Adrenal gland (tissue), 19 donors: ENCODE measurements at places on chromosomes 5 and 9. TPM values are rescaled to one million over a fixed set of nuclear protein-coding genes. Genes with fewer than 3 reads are reported as not detected.

- no peak for DNase-seq
- H3K27me3 ChIP-seq, result no peaks in the 10 kb centered on the region
- H3K36me3 ChIP-seq, result no peaks in the 10 kb centered on the region
- H3K4me1 ChIP-seq, result no peaks in the 10 kb centered on the region
- no peak overlapping the region for H3K27ac ChIP-seq
- no peak overlapping the region for H3K4me3 ChIP-seq
These were observed 9.2 kb downstream of the SPINK4 start for GRCh38 chr9:33249087-33249658.

GRCh38 chr9:99565203-99565602, 256.5 kb upstream of the NR4A3 start:
- H3K36me3 ChIP-seq, result no peaks in the 10 kb centered on the region
- no peak overlapping the region for H3K4me3 ChIP-seq
- H3K27ac ChIP-seq, result no peak overlapping the region
- H3K27me3 ChIP-seq, result no peaks in the 10 kb centered on the region
- H3K4me1 ChIP-seq, result no peaks in the 10 kb centered on the region

GRCh38 chr5:171789353-171789752, 3.7 kb downstream of the SMIM23 start:
- H3K27ac ChIP-seq, result no peak overlapping the region
- no peak overlapping the region for H3K4me3 ChIP-seq
- H3K4me1 ChIP-seq, result no peaks in the 10 kb centered on the region
- no peaks in the 10 kb centered on the region for H3K27me3 ChIP-seq

FCHO2 gene
- total RNA-seq, result 25.8 TPM

C5 gene
- 3.0 TPM for total RNA-seq

- no peaks in the 10 kb centered on the region for H3K27me3 ChIP-seq
- no peaks in the 10 kb centered on the region for H3K36me3 ChIP-seq
- no peak overlapping the region for H3K27ac ChIP-seq
- no peak for DNase-seq
These were observed 16.6 kb upstream of the MEGF9 start for GRCh38 chr9:120730654-120731514.

FCN2 gene
- 69.8 TPM for total RNA-seq

DMGDH gene
- 8.9 TPM for total RNA-seq

DNA sequence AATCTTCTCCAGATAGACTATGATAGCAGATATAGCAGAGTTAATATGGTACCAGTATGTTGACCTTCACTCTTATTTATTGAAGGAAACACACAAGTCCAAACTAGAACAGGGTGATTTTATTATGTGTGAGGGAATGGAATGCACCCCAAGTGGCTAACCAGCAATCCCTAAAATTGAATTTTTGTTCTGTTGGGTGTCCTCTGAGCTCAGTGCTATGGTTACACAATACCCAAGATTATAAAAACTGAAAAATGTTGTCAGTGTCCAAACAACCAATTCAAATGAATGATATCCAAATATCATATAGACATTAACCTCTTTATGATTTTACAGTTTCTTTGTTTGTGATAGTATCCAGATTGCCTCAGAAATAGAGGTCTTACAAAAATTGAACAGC, 60.9 kb downstream of the NNT start:
- H3K4me3 ChIP-seq, result no peak overlapping the region
- no peaks in the 10 kb centered on the region for H3K27me3 ChIP-seq
- no peak for DNase-seq
- peaks cover 9% of the 10 kb centered on the region for H3K36me3 ChIP-seq
- no peak overlapping the region for H3K27ac ChIP-seq

NFIB gene
- 84.1 TPM for total RNA-seq

- no peaks in the 10 kb centered on the region for H3K36me3 ChIP-seq
- peaks cover 6% of the 10 kb centered on the region for H3K27me3 ChIP-seq
- no peak overlapping the region for H3K4me3 ChIP-seq
- H3K27ac ChIP-seq, result no peak overlapping the region
- H3K4me1 ChIP-seq, result no peaks in the 10 kb centered on the region
- DNase-seq, result peak; percentile 37
These were observed 20.8 kb downstream of the SV2C start for GRCh38 chr5:76104027-76104426.

GADD45G gene
- 132 TPM for total RNA-seq

LCN10 gene
- total RNA-seq, result not detected

DNA sequence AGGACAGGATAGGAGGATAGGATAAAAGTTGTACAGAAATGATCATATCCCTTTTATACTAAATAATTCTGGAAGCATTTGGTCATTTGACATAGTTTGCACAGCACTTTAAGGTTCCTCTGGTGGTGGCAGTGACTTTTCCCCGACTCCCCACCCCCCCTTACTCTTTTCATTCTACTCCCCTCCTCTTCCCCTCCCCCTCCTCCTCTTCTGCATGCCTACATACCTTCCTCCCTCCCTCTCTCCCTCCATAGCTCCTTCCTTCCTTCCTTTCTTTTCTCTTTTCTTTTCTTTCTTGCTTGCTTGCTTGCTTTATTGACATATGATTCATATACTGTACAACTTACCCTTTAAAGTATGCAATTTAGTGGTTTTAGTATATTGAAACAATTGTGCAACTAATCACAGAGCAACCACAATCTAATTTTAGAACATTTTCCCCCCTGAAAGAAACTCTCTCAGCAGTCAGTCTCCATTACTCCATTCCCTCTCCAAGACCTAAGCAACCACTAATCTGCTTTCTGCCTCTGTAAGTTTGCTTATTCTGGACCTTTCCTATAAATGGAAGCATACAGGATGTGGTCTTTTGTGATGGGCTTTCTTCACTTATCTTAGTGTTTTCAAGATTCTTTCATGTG, 159.0 kb downstream of the HACD4 start:
- H3K27ac ChIP-seq, result no peak overlapping the region
- no peaks in the 10 kb centered on the region for H3K36me3 ChIP-seq
- no peak for DNase-seq
- H3K27me3 ChIP-seq, result no peaks in the 10 kb centered on the region

PRRX2 gene
- total RNA-seq, result 1.7 TPM

DNA sequence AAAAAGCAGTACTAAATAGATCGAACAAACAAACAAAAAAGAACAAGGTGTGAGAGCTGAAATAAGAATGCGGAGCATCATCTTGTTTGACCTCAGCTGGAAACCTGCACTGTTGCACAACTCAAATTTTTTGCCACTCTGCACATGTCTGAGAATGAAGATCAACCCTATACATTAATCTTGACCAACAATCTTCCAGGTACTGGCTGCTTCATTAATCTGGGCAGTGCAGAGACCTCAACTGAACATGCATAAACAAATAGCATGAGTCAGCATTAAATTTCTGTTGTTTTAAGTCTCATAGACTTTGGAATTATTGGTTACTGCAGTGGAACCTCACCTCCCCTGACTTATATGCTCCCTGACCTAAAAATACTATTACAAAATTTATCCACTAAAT, 114.6 kb upstream of the FTMT start:
- H3K36me3 ChIP-seq, result no peaks in the 10 kb centered on the region
- no peak for DNase-seq
- H3K4me1 ChIP-seq, result no peaks in the 10 kb centered on the region
- H3K4me3 ChIP-seq, result no peak overlapping the region

PDE8B gene
- total RNA-seq, result 3.6 TPM

DNA sequence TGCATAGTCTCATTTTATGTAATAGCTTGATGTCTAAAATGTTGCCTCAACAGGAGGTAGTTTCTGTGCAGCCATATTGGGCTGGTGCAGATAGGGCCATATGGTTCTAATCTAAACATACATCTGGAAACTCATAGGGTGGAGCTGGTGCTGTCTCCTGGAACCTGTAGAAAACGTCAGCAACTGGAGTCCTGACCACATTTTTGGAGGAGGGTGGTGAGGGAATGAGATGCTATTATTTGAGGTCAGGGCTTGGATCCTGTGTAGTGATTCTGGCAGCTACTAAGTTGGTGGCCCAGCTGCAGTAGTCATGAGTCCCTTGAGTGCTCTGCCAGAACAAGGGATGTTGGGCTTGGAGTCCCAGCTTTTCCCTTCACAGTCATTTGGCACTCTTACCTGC, 14.1 kb downstream of the MAN2A1 start:
- H3K27me3 ChIP-seq, result no peaks in the 10 kb centered on the region
- H3K4me1 ChIP-seq, result peaks cover 42% of the 10 kb centered on the region
- DNase-seq, result no peak
- H3K27ac ChIP-seq, result peak overlapping the region; percentile 13

PFN3 gene
- not detected for total RNA-seq

GRCh38 chr5:141960018-141960417, 2.0 kb upstream of the PCDH12 start:
- H3K27me3 ChIP-seq, result no peaks in the 10 kb centered on the region
- no peak overlapping the region for H3K27ac ChIP-seq
- no peak for DNase-seq
- H3K4me3 ChIP-seq, result no peak overlapping the region
- peaks cover 12% of the 10 kb centered on the region for H3K4me1 ChIP-seq
- H3K36me3 ChIP-seq, result no peaks in the 10 kb centered on the region

DNA sequence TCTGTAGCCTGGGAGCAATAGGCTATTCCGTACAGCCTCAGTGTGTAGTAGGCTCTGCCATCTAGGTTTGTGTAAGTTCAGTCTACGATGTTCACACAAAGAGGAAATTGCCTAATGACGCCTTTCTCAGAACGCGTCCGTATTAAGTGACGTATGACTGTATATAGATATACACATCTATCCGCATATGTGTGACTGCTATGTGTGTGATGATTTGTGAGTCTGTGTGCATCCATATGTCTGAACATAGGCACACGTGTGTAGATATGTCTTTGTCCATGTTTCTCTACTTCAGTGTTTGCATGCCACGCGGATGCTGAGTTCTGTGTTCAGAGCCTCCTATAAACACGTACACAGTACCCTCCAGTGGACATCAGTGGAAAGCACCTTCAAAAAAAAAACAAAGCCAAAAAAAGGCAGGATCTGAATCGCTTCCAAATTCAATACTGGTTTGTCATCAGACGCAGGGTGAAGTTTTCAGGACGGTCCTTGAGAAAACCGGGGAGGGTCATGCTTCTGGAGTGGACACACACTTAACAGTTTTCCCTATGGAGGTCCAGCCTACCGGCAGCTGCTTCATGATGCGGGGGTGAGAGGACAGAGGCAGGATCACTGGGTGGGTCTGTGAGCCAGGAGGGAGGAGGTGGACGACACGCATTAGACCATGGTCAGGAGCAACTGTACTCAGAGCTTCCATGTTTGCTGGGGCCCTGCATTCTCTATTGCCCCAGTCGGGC, 29.5 kb upstream of the ALDH1B1 start:
- H3K4me3 ChIP-seq, result no peak overlapping the region
- H3K4me1 ChIP-seq, result no peaks in the 10 kb centered on the region
- peak; percentile 72 for DNase-seq
- H3K36me3 ChIP-seq, result no peaks in the 10 kb centered on the region

DNA sequence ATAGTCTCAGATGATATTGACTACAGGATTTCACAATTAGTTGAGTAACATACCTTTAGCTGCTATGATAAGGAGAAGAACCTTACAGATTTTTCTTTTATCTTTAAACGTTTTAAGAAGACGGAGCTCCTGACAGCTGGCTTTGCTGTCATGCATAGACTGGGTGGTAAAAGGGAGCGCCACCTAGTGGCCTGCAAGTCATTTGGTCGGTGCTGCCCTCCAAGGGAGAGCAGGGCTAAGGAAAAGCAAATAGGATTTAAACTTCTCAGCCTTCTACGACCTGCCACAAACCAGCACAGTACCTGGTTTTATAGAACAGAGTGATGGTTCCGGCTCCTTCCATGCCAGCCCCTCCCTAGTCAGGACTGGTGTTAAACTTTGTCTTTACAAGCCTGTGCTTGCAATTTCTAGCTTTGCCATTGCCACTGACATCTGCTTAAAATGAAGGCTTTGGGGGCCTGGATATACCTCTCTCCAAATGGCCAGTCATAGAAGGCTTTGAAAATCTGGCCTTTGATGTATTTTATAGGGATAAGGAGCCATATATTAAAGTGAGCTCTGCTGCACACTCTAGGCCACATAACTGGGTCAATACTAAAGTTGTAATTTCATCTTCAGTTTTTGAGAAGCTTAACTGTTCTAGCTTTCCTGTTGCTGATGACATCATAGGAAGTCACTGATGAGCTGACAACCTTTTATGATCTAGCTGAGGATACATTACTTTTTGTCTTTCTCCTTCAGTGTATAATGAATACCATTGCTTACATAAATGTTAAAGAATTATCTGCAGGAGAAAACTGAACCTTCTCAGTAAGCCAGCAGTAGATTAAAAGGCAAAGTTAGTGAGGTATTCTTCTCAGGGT, 31.1 kb upstream of the ADAMTSL1 start:
- H3K4me1 ChIP-seq, result peaks cover 10% of the 10 kb centered on the region
- H3K27me3 ChIP-seq, result no peaks in the 10 kb centered on the region
- H3K4me3 ChIP-seq, result no peak overlapping the region
- no peaks in the 10 kb centered on the region for H3K36me3 ChIP-seq

DNA sequence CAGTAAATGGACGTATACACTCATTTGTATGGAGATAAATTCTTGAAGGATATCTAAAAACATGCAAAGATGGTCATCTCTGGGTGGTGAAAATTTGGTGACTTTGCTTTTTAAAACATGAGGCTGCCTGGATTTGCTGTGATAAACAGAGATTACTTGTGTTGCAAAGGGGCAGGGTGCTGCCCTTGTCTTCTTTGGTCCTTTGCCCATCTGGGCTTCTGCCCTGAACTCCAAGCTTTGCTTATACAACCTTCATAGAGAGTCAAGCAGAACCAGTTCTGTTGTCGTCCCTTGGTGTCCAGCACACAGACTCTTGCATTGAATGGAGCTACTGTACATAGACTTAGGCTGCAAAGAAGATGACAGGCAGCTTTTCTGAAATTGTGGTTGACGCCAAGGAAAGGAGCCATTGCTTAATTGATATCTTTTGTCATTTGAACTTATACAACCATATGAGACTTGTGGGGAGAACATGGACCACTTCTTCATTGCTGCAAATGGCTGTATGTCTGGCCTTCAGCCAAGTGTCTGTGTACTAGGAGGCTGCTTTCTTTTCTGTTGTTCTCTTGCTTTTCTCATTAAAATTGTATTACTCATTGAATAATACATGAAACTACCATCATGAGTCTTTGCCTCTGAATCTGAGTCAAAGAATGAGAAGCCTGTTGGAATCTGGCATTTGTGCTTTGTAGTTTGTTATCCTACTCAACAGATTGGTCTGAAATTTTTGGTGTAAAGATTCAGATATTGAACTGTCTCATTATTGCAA, 152.5 kb downstream of the DMRT2 start:
- no peaks in the 10 kb centered on the region for H3K4me1 ChIP-seq
- no peaks in the 10 kb centered on the region for H3K36me3 ChIP-seq
- DNase-seq, result no peak
- H3K27ac ChIP-seq, result no peak overlapping the region
- no peak overlapping the region for H3K4me3 ChIP-seq
- H3K27me3 ChIP-seq, result no peaks in the 10 kb centered on the region

GRCh38 chr5:21397693-21398092, 1409.7 kb upstream of the CDH18 start:
- no peaks in the 10 kb centered on the region for H3K4me1 ChIP-seq
- H3K27ac ChIP-seq, result no peak overlapping the region
- no peaks in the 10 kb centered on the region for H3K36me3 ChIP-seq
- H3K27me3 ChIP-seq, result no peaks in the 10 kb centered on the region
- DNase-seq, result no peak
